Osteoblast (primary cell): ENCODE measurements at places on chromosomes 3 and 15. TPM values are rescaled to one million over a fixed set of nuclear protein-coding genes. Genes with fewer than 3 reads are reported as not detected.

Gene PRC1
- total RNA-seq, result 17.1 and 17.7 TPM in 2 replicates

Gene CNTN6
- under 0.01 TPM in 1 of 2 replicates, not detected in the other for total RNA-seq

Gene APOD
- total RNA-seq, result 0.88 and 1.4 TPM in 2 replicates

Gene TTC14
- 43.3 and 53.2 TPM in 2 replicates for total RNA-seq
